ENCODE measurements at places on chromosomes 4 and X.

- no peak for DNase-seq
Observed at GRCh38 chr4:7800410-7800809, 139.3 kb downstream of the AFAP1 start.

- DNase-seq = no peak
Observed at GRCh38 chrX:133966199-133966598, 19.2 kb downstream of the GPC3 start.

- no peak for DNase-seq
Observed at GRCh38 chrX:130413415-130413814, 11.6 kb downstream of the RBMX2 start.

DNA sequence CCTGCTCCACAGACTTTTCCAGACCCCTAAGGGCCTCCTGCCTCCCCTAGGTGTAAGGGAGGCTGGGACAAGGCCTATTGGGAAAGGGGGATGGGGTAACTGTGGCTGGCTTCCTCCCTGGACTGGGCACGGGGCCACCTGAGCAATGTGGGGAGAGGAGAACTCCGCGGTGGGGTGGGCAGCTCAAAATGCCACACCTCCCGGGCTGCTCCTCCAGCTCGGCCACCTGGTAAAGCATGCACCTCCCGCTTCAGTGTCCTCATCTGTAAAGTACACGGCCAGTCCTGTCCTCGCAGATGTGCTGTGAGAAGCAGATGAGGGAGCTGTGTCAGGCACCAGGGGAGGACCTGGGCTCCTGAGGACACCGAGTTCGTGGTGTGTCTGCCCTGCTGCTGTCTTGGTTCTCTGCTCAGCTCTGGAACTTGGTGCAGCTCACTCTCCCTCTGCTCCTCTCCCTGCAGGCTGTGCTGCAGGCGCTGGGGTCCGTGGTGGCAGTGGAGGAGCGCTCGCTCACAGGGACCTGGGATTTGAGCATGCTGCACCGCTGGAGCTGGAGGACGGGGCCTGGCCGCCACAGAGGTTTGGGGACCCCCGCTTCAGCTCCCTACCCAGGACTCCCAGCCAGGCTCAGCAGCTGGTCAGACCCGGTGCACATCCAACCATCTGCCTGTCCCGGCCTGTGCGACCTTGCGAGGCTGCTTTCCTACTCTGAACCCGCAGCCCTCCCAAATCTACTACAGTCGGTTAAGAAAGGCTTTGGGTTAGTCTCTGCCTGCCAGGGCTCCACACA lies 20.8 kb upstream of the MRFAP1 start:
- no peak for DNase-seq

DNA sequence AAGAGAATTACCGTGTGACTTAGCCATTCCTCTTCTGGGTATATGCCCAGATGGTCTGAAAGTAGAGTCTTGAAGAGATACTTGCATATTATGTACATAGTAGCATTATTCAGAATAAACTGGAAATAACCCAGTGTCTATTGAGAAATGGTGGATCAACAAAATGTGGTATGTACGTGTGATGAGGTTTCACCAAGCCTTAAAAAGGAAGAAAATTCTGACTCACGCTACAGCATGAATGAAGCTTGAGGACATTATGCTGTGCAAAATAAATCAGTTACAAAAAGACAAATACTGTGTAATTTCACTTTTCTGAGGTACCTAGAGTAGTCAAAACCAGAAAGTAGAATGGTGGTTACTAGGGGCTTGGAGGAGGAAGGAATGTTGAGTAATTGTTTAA lies 37.3 kb downstream of the GBA3 start:
- DNase-seq = no peak

GRCh38 chr4:5198656-5199541 lies 147.6 kb downstream of the STK32B start:
- DNase-seq = no peak

DNA sequence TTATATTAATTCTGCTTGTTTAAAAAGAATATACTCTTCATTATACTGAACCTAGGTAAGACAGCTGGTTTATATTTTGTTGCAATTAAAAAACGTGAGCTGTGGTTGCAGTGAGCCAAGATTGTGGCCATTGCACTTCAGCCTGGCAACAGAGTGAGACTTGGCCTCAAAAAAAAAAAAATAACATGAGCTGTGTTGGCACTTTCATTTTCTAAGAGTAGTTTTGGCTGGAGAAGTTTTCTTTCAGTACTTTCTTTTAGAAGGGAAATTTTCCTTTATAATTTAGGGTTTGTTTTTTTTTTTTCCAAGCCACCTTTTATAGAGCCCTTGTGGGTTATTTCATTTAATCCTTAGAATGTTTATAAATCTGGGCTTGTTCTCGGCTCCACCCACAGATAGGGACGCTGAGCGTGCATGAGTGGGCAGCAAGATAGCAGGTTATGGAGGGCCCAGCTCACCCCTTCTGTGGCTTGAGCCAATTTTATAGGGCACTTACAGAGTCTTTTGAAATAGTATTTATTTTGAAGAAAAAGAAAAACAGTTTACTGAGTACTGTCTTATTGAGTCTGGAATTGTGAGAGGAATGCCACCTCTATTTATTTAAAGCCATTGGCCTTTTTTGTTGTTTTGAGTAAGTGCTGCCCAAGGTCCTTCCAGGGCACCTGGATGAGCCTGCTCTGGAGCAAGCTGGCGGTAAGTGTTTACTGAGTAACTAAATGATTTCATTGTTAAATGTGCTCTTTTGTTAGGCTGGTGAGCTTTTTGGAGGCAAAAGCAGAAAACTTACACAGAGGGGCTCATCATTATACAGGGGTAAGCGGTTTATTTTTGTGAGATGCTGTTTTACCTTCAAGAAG lies 60.9 kb downstream of the HTT start:
- DNase-seq = no peak

- DNase-seq = no peak
Observed at GRCh38 chr4:140187316-140187695, 33.3 kb upstream of the MAML3 start.

DNA sequence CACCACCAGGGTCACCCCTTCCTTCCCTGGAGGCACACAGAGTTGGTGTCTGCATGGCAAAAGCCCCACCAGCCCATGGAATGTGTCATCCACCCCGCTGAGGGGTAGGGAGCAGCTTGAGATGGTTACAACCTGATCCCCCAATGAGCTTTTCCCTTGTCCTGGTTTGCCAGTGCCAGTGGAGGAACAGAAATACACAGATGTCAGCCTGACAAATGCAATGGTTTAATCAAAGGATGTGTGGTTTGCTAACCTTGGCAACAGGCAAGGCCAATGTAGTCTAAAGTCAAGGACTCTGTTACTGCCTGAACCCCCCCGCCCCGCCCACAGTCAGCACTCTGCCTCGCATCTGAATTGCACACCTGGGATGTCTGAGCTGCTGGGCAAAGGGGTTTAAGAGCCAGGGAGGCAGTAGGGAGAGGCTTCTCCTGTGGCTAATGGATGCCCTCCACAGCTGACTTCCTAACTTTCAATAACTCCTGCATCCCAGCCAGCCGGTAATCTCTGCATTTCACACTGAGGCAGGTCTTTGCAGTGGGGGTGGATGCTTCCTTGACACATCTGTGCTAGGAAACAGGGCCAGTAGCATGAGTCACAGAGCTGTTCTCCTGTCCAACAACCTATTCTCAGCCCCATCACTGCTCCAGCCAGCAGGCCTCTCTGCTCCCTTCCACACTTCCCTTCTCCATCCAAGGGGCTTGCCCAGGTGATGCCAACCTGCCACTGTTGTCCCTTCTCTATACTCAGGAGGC lies 137.5 kb downstream of the AMMECR1 start:
- no peak for DNase-seq

GRCh38 chr4:102387552-102388150 lies 42.4 kb upstream of the SLC39A8 start:
- no peak for DNase-seq

DNA sequence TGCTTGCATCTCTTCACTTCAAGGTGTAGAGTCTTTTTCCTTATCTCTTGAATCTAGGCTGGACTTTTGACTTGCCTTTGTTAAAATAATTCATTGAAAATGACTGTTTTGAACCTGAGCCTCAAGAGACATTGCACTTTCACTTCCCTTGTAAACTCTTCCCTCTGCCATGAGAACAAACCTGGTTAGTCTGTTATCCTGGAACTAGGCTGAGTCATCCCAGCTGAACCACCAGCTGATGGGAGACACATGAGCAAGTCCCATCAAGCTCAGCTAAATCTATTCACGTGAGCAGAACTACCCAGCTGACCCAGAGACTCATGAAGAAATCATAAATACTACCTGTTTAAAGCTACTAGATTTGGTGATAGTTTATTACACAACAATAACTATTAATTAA lies 202.3 kb upstream of the CENPE start:
- no peak for DNase-seq

DNA sequence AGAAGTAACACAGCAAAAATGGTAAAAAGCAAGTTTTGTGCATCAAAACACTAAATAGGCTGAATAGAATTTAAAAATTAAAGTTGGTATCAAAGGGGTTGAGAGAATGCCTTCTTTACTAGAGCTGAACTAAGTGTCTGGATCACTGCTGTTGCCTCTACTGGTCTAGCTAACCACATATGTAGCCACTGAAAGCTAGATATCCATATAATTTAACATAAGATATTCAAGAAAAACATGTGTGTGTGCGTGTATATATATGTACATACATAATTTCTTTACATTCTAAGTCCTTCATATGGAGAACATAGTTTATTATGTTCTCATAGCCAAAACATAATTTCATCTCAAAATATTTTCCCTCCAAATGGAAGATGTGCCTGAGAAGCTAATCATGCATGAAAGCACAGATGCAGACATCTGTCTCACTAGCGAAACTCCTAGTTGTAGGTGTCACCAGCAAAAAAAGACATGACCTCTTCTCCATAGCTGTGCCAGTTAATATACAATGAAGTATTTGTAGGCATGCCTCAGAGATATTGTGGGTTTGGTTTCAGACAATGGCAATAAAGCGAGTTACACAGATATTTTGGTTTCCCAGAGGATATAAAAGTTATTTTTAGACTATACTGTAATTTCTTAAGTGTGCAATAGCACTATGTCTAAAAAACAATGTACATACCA lies 47.3 kb downstream of the PDE5A start:
- no peak for DNase-seq

DNA sequence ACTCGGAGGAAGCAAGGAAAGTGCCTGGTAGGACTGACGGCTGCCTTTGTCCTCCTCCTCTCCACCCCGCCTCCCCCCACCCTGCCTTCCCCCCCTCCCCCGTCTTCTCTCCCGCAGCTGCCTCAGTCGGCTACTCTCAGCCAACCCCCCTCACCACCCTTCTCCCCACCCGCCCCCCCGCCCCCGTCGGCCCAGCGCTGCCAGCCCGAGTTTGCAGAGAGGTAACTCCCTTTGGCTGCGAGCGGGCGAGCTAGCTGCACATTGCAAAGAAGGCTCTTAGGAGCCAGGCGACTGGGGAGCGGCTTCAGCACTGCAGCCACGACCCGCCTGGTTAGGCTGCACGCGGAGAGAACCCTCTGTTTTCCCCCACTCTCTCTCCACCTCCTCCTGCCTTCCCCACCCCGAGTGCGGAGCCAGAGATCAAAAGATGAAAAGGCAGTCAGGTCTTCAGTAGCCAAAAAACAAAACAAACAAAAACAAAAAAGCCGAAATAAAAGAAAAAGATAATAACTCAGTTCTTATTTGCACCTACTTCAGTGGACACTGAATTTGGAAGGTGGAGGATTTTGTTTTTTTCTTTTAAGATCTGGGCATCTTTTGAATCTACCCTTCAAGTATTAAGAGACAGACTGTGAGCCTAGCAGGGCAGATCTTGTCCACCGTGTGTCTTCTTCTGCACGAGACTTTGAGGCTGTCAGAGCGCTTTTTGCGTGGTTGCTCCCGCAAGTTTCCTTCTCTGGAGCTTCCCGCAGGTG lies 637 bp downstream of the AR start:
- peak; percentile 65 for DNase-seq

GRCh38 chrX:17719711-17720110 lies 17.6 kb upstream of the SCML1 start:
- no peak for DNase-seq

DNA sequence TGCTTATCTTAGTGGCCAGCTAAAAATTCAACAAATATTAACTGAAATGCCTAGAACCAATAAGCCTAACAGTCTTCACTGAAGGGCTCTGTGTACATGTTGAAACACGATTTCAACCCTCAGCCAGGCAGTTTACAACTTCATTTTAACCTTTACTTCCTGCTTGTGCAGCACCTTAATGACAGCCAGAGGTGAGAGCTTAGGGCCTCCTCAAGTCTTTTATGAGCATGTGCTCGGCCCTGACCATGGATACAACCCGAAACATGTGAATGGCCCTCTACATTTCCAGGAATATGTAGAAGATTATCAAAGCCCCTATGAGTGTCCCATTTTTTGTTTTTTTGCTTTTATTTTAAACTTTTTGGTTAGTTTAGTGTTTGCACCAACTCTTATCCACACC lies 88.3 kb downstream of the MSN start:
- no peak for DNase-seq

GRCh38 chr4:139647184-139647583 lies 18.4 kb upstream of the MGST2 start:
- no peak for DNase-seq

- DNase-seq = no peak
Observed at GRCh38 chrX:17359500-17359899, 15.5 kb upstream of the NHS start.

- no peak for DNase-seq
Observed at GRCh38 chr4:55014876-55015275, 110.5 kb downstream of the KDR start.

- DNase-seq = no peak
Observed at GRCh38 chr4:144115519-144115918, 25.0 kb downstream of the GYPA start.

DNA sequence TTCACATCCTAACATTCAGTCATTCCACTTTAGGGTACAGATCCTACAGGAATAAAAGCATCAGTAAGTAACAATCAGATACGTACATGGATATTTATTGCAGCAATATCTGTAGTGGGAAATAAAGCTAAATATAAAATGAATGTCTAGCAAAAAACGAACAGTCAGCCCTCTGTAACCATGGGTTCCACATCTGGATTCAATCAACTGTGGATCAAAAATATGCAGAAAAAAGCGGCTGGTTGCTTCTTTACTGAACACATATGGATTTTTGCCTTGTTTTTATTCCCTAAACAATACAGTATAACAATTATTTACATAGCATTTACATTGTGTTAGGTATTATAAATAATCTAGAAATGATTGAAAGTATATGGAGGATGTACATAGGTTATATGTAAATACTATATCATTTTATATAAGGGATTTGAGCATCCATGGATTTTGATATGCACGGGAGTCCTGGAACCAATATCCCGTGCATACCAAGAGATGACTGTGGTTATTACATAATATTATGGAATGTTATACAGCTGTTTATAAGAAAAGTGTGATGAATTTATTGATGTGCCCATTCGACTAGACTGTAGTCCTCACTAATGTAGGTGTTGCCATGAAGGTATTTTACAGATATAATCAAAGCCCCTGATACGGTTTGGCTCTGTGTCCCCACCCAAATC lies 132.8 kb downstream of the ARHGEF9 start:
- no peak for DNase-seq

GRCh38 chr4:56689201-56689969 lies 8.3 kb upstream of the HOPX start:
- DNase-seq = no peak

- DNase-seq = peak; percentile 82
Observed at GRCh38 chr4:153127760-153128494, 76.3 kb upstream of the TRIM2 start.

Data from right lobe of liver (tissue), 6 donors.